ENCODE measurements at places on chromosomes 1 and 21.

- DNase-seq = no peak
These were observed 1.6 kb upstream of the AGT start for GRCh38 chr1:230715510-230715909.

- no peak for DNase-seq
These were observed 23.2 kb downstream of the TRIM45 start for GRCh38 chr1:117098287-117098890.

DNA sequence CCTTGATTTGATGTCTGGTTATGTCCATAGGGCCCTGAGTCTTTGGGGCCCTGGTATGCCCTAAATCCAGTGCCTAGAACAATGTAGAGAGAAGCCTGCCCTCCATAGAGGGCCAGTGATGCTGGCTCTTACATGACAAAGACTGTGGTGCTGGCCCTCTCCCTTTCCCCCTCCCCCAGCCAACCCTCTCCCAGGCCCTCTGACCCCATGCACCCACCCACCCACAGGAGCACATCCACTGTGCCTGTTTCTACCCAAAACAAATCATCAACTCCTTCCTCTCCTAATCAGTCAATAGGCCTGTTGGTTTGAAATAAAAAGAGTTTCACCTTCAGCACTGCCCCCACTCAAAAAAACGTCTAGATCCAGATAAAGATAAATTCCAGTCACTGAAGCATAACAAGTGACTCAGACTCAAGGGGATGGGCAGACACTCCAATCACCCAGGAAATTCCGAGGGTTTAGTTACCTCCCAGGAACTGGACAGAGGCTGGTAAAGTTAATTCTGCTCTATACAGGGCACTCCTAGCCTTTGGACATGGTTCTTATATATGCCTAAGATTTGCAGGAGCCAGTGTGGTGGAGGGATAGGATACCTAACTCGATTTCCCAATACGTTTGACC lies 144.8 kb upstream of the VANGL1 start:
- no peak for DNase-seq

DNA sequence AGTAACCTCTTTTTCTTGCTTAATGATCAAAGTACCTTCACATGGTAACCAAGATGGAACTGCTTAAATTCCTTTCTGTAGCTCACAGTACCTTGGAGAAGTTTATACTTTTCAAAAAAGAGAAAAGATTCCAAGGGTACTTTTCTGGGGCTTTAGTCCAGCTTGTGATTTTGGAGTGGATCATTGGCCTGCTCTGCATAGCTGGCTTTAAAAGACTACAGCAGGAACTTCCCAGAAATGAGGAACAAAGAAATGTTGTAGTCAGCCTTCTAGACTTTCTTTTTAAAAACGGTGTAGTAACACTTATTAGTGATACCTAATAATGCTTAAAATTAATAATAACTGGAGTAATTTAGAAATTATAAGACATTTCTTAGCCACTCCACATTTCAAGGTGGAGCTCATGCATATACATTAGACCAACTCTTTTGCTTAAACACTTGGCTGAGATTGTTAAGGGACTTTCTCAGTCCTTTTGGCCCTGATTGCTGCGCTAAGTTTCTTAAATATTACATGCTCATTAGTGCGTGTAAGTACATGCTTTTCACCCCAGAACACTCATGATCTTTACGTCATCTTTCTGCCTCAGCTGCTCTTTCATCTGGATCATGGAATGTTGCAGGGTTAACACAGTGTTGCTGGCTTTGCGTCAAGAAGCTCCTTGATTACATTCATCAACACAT lies 57.3 kb downstream of the SDCCAG8 start:
- no peak for DNase-seq

- no peak for DNase-seq
These were observed 29.1 kb upstream of the JUN start for GRCh38 chr1:58812926-58813325.

GRCh38 chr1:88029899-88030298 lies 654.2 kb upstream of the PKN2 start:
- DNase-seq = no peak

- DNase-seq = no peak
These were observed 23.7 kb downstream of the NKAIN1 start for GRCh38 chr1:31216016-31216415.

DNA sequence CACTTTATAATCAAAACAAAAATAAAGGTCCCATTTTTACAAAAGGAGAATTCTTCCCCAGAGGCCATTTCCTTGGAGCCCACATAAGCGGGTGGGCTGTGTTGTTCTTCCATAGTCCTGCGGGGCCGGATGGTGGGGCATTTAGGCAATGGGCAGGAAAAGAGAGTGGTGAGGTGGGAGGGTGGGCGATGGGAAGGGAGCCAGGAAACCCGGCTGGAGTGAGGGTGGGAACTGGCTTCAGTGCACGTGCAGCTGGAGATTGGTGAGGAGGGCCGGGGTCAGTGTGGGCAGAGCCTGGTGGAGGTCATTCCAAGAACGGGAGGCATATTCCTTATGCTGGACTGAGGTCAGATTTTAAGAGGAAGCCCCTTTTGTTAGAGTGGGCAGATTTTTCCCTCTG lies 13.6 kb downstream of the NENF start:
- DNase-seq = no peak

DNA sequence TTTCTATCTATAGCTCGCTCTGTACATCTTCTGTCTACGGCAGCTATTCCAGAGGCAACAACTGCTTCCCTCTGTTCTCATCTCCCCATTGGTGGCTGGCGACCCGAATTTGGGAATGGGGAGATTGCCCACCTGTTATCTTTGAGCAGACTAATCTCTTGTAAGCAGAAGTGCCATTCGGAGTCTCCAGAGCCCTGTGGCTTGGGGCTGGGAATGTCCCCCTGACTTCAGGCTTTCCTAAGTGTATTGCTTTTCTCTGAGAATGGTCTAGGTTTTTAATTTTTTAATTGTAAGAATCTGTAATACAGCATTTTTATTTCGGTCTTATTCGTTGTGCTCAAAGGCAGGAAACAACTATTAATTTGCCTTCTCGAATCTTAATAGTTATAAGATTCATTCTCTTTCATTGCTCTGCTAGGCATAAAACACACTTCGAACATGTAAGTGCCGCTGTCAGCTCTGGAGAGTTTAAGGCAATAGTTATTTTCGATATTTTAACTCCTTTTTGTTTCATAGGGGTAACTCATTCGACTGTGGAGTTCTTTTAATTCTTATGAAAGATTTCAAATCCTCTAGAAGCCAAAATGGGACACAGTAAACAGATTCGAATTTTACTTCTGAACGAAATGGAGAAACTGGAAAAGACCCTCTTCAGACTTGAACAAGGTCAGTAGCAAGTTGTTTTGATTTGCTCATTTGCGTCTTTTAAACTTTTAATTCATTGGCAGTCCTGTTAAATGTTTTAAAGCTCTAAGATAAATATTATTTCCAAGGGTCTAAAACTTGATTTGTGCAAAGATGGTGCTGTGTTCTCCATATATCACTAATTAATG lies 514 bp downstream of the AGL start:
- no peak for DNase-seq

DNA sequence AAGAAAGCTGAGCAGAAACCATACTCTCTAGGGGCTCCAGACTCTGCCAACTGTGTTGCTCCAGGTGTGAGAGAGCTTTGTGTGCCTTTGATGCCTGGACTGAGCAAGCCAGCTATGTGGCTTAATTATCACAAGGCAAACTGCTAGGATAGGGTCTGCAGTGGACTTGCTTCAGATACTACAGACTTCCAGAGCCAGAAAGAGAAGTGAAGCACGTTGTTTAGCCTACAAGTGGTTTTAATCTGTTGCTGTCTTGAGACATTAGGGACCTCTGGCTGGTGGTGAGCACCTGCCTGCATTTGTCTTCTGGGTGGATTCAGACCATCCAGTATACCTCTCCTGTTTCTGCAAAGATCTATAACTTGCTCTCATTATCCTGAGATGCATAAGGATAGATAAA lies 353.4 kb upstream of the PLXNA2 start:
- DNase-seq = no peak

DNA sequence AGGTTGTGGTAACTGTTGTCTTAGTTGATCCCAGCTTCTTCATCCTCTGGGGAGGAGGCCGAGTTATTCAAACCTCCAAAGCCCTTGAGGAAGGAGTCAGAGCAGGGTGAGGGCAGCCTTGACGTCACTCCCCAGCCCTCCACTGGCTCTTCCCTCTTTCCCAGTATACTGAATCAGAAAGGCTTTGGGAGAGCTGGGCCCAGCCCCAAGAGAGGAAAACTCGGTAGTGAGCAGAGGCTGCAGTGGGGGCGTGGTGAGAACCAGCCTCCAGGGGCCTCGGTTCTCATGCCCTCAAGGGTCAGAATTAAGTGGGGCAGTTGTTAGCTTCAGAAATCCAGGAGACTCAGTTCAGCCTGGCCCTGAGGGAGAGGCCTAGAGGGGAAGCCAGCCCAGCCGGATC lies 1.8 kb upstream of the GJA4 start:
- no peak for DNase-seq

GRCh38 chr1:240956020-240956419 lies 344.1 kb upstream of the GREM2 start:
- DNase-seq = no peak

DNA sequence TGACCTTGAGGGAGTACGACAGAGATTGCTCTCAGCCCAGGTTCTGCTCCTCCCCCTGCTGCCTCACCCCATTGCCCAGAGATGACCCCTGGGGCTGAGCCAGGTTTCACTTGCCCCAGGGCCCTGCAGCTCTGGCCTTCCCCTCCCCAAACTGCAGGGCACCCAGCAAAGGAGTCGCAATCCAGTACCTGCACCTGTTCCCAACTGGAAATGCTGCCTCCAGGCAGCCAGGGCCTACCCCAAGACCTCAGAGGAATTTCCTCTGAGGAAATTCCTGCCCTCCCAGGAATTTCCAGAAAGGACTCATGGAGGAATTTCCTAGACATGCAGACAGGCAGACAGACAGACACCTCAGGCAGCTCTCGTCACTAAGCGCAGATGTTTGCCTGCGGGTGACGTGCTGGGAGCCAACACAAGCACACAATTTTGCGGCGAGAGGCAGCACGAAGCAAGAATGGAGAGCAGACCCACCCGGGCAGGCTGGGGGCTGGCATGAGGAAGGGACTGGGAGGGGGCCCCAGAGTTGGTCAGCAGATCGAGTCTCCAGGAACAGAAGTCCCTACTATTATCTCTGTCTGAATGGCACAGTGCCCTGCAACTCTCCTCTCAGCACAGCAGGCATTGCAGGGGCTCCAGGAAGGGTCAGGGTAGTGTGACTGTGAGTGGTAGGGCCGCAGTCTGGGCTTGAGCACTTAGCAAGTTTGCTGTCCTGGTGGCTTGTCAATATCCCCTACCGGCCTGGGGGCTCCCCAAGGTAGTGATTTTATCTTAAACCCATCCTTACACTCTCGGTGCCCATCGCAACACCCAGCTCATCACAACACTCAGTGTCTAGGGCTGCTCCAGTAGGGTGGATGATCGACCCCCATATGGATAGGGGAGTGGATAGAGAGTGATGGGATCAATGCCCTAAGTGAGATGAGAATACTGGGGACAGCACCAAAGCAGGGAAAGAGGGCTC lies 2.9 kb upstream of the EFNA1 start:
- no peak for DNase-seq

GRCh38 chr21:28642891-28643290 lies 349.8 kb downstream of the LTN1 start:
- no peak for DNase-seq

DNA sequence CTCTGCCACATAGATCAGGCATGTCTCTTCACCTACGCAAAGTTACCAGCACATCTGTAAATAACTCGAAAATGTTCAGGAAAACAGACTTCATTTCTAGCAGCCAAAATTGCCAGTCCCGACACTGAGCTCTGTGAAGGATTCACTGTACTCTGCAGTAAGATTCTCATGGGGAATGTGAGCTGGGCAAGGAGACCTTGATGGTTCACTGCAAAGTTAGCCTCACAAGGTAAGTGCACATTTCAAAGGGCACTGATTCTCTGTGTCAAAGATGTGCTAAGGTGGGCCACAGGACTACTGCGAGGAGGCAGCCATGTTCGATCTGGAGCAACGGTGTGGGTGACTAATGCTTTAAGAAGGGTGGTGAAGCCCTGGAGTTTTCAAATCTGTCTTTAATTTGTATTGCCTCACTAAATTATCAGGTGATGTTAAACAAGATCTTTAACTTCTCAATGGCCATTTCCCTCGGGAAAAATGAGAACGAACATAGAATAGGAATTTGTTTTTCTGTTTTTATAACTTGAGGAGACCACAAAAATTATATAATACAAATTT lies 25.2 kb downstream of the STPG1 start:
- no peak for DNase-seq

GRCh38 chr21:27423906-27424595 lies 457.2 kb upstream of the ADAMTS5 start:
- no peak for DNase-seq

DNA sequence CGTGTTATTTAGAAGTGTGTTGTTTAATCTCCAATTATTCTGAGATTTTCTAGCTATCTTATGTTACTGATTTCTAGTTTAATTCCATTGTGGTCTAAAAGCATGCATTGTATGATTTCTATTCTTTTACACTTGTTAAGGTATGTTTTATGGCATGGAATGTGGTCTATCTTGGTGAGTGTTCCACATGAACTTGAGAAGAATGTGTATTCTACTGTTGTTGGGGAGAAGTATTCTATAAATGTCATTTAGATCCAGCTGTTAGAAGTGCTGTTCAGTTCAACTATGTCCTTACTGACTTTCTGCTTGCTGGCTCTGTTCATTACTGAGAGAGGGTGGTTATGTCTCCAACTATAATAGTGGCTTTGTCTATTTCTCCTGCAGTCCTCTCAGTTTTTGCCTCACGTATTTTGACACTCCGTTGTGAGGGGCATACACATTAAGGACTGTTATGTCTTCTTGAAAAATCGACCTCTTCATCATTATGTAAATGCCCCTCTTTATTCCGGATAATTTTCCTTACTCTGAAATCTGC lies 12.0 kb upstream of the PLA2G5 start:
- no peak for DNase-seq

DNA sequence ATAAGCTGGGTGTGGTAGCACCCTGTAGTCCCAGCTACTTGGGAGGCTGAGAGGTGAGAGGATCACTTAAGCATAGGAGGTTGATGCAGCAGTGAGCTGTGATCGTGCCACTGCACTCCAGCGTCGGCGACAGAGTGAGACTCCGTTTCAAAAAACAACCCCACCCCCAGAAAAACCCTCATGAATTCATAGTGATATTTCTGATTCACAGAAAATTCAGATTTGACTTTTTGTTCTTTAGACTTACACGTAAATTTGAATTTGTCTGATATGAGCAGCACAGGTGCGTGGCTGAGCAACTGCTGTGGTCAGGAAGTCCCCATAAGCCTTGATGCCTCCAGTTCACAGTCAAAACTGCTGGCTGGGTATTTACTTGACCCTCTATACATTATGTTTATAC lies 10.0 kb upstream of the MORC3 start:
- no peak for DNase-seq

DNA sequence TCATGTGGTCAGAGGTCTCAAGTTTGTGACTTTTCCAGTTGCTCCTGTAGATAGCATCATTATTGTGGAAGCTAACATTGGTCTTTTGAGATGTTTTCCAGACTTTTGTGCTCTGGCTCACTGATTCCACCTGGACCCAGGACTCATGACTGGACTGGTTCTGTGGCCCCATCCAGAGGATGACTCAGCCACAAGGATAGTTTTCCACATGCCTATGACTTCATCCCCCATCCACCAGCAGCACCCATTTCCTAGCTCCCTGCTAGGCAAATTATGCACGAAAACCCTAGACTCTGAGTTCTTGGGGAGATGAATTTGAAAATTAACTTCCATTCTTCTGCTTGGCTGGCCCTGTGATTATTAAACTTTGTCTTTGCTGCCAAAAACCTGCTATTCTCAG lies 949.3 kb downstream of the MRPL39 start:
- no peak for DNase-seq

- DNase-seq = no peak
These were observed 45.8 kb downstream of the MIGA1 start for GRCh38 chr1:77825131-77825709.

- no peak for DNase-seq
These were observed 24.8 kb upstream of the ITPKB start for GRCh38 chr1:226763905-226764264.

GRCh38 chr1:36436821-36437220 lies 13.4 kb downstream of the OSCP1 start:
- DNase-seq = no peak

All from activated T-cell treated with anti-CD3 and anti-CD28 coated beads for 1 hour (primary cell).